CD4-positive, alpha-beta T cell treated with Interleukin-15 for 1 hour (primary cell): ENCODE measurements at places on chromosomes 1 and 21.

GRCh38 chr1:154614901-154615300 is 6.9 kb upstream of the ADAR start:
- no peak for DNase-seq

- DNase-seq = no peak
Observed at GRCh38 chr1:209879539-209879938, 51.8 kb downstream of the UTP25 start.

DNA sequence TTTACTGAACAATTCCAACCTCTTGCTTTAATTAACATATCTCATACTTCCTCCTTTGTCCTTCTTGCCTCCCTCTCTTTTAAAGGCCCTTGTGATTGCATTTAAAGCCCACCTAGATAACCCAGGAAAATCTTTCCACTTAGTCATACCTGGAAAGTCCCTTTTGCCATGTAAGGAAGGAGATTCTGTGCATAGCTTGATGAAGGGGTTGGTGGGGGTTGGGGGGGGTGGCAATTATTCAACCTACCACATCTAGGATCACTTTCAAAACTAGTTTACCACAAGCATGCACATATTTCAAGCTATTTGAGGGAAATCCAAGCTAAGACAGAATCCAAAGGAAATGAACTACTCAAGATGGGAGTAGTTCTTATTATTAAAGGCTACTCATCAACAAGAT is 249.1 kb upstream of the PTBP2 start:
- DNase-seq = no peak

- DNase-seq = peak; percentile 65
Observed at GRCh38 chr1:206734499-206735142, 36.0 kb upstream of the IL19 start.

- DNase-seq = peak; percentile 40
Observed at GRCh38 chr1:206048582-206048981, 4.4 kb upstream of the RHEX start.

- DNase-seq = no peak
Observed at GRCh38 chr1:157399984-157400382, 152.3 kb downstream of the FCRL5 start.
